ENCODE measurements at places on chromosomes 5 and 9.

DNA sequence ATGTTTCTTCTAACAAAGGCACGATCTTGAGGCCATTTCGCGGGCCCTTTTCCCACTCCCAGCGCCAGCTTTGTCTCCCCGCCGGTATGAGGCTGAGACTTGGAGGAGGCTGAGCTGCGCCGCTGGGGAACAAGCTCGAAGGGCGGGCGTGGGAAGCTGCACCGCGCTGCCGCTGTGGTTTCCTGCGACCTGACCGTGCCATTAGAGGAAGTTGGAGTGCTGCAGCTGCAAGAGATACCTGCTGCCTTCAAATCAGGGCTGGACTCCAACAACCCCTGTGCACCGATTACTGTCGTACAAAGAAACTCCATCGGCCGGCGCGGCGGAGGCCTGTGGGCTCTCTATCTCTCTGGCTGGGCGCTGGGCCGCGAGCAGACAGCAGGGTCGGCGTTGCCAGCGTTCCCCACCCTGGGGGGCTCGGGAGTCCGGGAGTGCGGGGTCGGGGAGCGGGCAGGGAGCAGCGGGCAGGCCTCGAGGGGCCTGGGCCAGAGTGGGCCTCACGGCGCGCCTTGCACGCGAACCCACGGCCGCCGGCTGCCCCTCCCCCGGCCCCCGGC, 1.3 kb upstream of the ERBIN start:
- peak; percentile 64 for DNase-seq

GRCh38 chr9:98632839-98633238, 75.9 kb downstream of the GABBR2 start:
- no peak for DNase-seq

- peak; percentile 10 for DNase-seq
These were observed 28.4 kb downstream of the TIMD4 start for GRCh38 chr5:156934450-156935211.

GRCh38 chr9:95007226-95007869, 280.8 kb downstream of the AOPEP start:
- DNase-seq = no peak

DNA sequence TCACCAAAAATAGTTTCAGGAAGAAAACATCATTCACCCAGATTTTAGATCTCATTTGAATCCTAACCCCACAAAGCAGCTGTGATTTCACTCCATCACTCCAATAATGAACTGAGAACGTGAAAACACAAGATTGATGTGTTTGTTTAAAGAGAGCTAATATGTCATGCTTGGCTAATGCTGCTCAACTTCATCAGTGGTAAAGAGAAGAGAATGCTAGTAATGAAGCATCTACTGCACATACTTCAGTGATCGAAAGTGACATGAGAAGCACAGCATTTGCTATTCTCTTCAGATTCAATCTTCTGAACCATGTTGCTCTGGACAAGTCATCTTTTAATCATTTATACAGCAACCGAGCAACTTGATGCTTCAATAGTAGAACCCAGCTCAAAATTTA, 874.7 kb downstream of the EFNA5 start:
- no peak for DNase-seq

- DNase-seq = no peak
These were observed 32.2 kb upstream of the ANGPTL2 start for GRCh38 chr9:127154390-127155191.

DNA sequence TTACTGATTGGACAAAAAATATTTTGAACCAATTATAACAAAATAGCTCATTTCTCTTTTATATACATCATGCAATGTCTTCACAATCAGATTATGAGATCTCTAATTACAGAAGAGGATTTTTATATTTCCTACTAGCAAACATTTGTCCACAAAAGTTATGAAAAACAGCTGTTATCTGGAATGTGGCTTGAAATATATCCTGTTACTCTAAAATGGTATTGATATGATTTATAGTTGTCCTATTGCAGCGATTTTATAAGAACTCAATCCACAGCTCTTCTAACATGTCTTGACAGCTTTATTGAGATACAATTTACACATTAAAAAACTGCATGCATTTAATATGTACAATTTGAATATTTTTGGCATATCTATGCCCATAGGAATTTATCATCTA, 779.9 kb upstream of the ACO1 start:
- no peak for DNase-seq

Measured in activated T-helper 1 cell treated with Interleukin-2 at 50 U/mL for 16 hours (primary cell).